ENCODE measurements at places on chromosomes 3 and 15. TPM values are rescaled to one million over a fixed set of nuclear protein-coding genes. Genes with fewer than 3 reads are reported as not detected.

Gene ZDHHC19
- total RNA-seq, result not detected

Gene FAM219B
- 28.4 TPM for total RNA-seq

Gene GOLGA8J
- total RNA-seq, result not detected

Gene PPP1R14D
- not detected for total RNA-seq

Gene CYP11A1
- not detected for total RNA-seq

Gene GHSR
- not detected for total RNA-seq

Gene CD96
- total RNA-seq, result 3.0 TPM

Gene CACNA2D2
- not detected for total RNA-seq

Gene EPHB1
- 0.29 TPM for total RNA-seq

Gene MYZAP
- total RNA-seq, result 1.5 TPM

Gene CILP
- 0.02 TPM for total RNA-seq

Gene FILIP1L
- total RNA-seq, result 37.8 TPM

Gene PLA1A
- 0.18 TPM for total RNA-seq

Gene FAM43A
- total RNA-seq, result 4.0 TPM

Gene TF
- not detected for total RNA-seq

Measured in H4 (cell line).